NCI-H510A treated with DMSO at 0.1 percent for 48 hours (cell line): ENCODE measurements at places on chromosomes 16 and 17.

- DNase-seq, result no peak
Observed at GRCh38 chr16:87391324-87391949, 699 bp upstream of the MAP1LC3B start.

- no peak for DNase-seq
Observed at GRCh38 chr17:17555906-17556305, 35.6 kb downstream of the PEMT start.

- DNase-seq, result peak; percentile 90
Observed at GRCh38 chr16:21302454-21302853, 24.4 kb upstream of the CRYM start.

- DNase-seq, result no peak
Observed at GRCh38 chr16:74305978-74306784, 9.6 kb downstream of the PSMD7 start.

- DNase-seq, result no peak
Observed at GRCh38 chr17:61452301-61453290, at the start of gene TBX4. TBX4 (plus strand) TSS chr17:61452422; CDS start chr17:61456491, 4,069 bp downstream.

GRCh38 chr17:5526821-5527598 is 40.6 kb downstream of the MIS12 start:
- DNase-seq, result peak; percentile 4
